ENCODE measurements at places on chromosomes 6 and 20.
A peak's percentile ranks its signal among the peaks of the same experiment; 100 is the strongest.

- DNase-seq: no peak
Measured at GRCh38 chr20:42267793-42268384, 649.7 kb upstream of the CHD6 start.

GRCh38 chr6:168469521-168469920 is 28.5 kb downstream of the SMOC2 start:
- no peak for DNase-seq

DNA sequence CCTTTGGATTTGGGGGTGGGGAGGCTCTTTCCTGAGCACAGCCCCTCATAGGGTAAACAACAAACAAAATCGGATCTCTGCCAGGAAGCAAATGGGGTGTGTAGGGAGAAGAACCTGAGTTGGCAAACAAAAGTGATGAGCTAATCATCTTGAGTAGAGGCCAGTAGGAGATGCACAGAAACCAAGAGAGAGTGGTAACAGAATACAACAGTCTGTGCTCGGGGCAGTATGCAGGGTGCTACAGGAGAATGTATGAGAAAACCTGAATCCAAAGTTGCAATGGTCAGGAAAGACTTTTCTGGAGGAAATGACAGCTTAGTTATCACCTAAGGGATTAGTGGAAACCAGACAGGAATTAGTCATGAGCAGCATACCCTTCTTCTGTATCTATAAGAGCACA is 177.8 kb downstream of the CDKAL1 start:
- DNase-seq: no peak

- no peak for DNase-seq
Measured at GRCh38 chr6:105370351-105370750, 32.5 kb downstream of the PREP start.

GRCh38 chr20:53291548-53291947 is 302.1 kb downstream of the ZNF217 start:
- DNase-seq: no peak

DNA sequence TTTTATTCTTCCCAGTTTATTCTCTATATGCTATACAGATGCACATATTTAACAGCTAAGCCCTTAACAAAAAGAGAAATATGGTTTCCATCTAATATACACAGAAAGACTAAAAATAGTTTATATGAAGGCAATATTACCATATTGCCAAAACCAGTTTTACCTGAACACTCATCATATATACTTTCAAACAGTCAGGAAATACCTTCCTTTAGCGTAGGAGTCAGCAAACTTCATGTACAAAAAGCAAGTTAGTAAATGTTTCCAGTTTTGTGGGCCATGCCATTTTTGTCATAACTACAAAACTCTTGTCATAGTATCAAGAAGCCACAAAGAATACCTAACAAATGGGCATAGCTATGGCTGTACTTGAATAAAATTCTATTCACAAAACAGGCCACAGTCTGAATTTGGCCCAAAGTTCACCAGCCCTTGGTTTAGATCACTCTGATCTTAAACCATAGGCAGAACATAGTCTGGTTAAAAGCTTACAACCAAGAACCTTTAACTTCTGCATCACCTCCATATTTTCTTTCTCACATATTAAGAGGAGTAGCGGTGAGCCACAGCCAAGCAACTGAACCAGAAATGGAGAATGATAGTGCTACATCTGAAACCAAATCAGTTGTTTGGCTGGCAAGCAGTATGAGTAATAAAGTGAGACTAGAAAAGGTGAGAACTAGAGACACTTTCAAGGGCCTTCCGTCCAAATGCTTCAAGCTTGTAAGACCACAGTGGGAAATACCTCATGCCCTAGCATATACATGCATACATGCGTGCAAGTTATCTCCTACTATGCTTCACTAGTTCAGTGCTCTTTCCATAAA is 116.6 kb downstream of the PTPRK start:
- DNase-seq: no peak

DNA sequence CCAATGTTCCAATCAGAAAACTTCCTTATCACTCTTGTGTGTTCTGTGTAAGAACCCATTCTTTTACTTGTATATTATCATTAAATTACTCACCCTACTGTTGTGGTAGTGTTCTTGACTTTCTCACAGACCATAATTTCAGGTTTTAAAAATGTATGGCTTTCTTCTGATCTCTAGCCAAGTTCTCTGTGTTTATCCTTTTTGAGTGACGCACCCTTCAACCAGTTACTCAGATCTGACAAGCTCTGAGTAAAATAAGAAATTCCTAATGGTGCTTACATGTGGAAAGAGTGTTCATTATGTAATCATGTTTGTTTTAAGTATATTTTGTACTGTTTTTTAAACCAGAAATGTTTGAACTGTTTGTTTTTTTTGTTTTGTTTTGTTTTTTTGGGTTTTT is 11.0 kb downstream of the TBPL1 start:
- no peak for DNase-seq

DNA sequence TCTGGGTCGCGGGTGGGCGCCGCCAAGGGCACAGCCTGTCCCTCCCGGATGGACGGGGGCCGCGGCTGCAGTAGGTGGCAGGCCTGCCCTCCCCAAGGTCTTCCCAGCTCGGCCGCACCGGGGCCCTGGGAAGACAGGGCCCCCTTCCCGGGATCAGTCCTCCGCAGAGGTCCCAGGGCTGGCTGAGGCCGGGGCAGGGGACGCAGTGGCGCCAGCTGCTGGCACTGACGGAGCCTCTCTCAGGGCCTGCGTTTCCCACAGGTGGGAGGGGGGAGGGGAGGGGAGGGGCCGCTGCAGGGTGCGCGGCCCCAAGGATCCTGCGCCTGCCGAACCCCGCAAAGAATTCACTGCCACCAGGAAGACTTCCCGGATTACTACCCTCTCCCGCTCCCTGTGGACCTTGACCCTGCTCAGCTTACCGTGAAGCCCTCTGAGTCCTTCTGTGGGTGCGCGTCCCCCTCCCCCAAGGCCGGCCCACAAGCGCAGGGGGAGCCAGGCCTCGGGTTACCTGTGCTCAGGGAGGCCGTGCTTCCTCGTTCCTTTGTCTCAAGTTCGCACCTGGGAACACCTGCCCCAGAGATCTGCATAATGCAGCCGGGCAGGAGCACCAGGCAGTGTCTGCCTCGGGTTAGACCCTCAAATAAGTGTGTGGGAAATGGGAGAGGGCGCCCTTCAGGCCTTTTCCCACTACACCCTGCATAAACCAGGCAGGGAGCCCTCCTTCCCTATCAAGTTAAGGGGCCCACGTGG is 5.1 kb downstream of the LZTS3 start:
- no peak for DNase-seq

DNA sequence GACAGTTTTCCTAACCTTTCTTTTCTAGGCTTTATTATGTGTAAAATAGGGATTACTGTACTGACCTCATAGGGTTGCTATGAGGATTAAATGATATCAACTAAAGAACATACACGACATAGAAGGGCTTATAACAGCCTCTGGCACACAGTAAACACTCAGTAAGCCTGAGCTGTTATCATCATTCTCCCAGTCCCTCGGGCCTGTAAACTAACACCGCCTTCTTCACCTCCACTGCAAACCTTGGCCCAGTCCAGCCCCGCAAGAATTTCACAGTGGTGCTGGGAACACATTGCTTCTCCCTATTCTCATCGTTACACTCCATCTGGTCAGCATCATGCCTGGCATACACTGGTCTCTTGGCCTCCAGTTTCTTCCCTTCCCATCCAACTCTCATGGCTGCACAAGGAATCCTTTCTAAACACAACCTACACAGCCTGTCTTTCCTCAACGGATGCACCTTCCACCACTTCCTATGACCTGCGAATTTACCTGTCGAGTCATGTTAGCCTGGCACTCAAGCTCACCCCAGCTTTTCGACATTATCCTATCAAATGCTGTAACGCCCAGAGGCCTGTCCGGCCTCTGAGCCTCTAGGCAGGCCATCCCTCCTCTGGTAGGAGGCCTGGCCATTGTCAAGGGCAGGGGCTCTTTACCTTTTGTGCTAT is 92.1 kb downstream of the FYN start:
- peak; percentile 30 for DNase-seq

GRCh38 chr6:154920495-154921200 is 74.5 kb upstream of the TIAM2 start:
- no peak for DNase-seq

- no peak for DNase-seq
Measured at GRCh38 chr6:113707194-113707593, 150.0 kb upstream of the MARCKS start.

DNA sequence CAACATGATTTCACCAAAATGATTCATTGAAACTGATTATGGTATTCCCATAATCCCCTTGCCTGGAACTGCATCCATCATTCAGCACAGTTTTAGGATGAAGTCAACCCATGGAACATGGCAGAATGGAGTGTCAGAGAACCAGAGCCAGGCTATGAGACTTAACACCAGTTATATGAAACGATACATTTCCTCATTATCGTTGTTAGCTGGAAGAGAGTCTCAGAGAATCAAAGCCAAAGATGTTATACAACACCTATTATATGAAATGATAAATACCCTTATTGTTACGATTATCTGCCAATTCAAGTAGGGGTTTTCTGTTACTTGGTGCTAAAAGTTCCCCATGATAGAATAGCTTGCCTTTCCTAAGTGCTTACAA is 131.2 kb downstream of the BCAS1 start:
- DNase-seq: no peak

DNA sequence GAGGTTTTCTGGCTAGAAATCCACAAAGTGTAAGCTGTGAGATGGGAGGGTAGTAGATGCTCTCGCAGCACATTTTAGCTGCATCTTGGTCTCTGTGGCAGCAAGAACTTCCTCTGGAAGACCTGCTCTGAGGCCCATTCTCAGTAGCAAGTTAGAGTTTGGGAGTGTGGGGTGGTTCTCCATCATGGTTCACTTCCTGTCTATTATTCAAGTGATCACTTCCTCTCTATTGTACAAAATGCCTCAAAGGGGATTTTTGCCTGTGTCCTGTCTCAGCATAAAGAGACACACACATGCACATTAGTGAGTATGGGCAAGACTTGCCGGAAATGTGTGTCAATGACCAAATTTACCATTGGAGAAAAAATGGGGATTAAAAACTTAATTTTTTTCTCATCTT is 42.5 kb downstream of the LYRM2 start:
- peak; percentile 26 for DNase-seq

GRCh38 chr6:89035252-89036101 is 45.1 kb upstream of the PNRC1 start:
- no peak for DNase-seq

GRCh38 chr20:46563170-46563859 is 12.9 kb upstream of the OCSTAMP start:
- no peak for DNase-seq

DNA sequence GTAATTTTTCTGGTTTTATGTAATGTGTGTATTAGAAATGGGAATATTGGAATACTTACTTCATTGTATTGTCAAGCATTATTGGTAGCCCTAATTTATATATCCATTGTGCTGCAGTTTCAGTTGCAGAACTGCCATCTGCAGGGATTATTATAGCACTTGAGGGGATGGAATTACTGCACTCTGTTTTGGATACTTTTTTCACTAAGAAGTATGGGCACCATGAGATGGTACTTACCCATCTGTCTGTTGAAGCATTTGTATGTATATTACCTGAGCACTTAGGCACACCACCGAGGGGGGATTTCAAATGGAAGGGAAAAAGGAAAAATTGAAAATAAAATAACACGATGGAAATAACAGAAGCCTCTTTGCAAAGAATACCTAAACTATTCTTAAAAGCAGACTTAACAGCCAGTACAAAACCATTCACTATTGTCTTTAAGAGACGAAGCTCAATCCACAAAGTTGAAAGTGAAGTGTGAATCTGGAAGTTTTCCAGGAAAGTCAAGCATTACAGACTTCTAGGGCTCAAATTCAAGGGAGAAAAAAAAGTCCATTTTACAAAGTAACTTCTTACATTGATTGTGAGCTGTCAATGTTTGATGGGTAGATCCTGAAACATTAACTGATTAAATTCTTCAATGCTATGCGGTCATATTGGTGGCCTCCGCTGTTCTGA is 318.7 kb downstream of the SOX4 start:
- DNase-seq: no peak

DNA sequence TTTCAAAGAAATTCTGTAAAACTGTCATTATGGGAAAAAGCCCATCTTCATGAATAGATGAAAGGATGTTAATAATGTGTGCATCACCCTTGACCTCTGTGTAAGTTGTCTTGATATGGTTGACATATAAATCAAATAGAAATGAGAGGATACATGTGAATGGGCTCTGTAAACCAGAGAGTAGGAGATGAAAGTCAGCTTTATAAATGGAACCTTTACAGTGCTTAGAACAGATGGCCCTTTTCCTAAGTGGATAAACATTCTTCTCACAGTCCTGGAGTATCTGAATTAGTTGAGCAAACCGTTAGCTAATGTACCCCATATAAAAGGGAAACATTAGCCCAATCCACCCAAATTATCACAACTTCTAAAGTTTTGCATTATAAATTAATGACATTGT is 57.5 kb downstream of the MYLK4 start:
- DNase-seq: no peak

DNA sequence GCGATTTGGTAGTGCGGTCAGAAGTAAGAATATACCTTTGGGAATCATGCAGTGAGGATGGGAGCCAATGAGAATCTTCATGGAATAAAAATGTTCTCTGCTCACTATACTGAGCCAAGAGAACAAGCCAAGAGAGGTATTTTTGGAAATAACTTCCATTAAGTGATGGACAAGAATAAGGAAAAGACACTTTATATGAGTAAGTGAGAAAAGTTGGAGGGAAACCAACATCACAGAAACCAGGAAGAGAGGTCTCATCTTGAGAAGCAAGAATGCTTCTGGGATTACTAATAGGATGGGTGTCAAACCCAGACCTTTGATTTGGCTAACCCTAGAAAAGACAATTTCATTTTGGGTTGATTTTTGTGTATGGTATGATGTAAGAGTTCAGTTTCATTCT is 181.2 kb upstream of the JAG1 start:
- DNase-seq: no peak

DNA sequence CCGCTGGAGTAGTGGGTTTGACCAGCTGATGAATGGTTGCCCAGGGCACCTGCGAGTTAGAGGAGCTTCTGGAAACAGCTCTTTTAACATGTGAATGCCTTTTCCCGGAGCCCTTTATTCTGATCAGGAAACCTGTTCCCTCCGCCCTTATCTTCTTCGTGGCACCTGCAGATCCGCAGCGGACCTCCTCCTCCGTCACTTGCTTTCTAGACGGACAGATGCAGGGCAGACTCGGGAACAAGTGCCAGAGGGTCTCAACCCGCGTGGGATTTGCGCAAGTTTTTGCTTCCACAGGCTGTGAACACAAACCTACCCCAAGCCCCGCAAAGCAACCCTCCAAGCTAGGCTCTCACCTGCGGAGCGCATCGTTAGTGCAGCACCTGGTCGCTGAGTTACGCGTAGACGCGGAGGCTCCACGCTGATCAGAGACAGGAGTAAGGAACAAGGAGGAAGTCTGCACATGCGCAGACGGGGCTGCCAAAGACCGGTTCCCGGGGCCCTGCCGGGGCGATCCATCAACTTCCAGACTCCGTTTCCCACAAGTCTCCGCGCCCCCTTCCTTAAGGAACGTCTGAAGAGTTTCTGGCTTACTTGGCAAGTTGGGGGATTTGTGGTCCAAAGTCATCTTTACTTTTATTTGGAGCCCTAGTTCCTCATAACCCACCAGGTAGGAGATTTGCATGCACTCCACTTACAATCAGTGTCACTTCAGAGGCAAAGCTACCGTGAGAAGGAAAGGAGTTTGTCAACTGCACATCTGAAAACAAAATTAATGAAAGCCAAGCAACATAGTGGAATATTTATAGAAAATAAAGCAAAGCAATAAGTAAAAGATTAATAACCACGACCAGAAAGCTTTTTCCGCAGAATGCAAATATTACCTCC is 52.7 kb upstream of the ELMO2 start:
- no peak for DNase-seq

All from CD4-positive, alpha-beta T cell treated with Interleukin-21 for 1 hour (primary cell).